ENCODE measurements at places on chromosomes 12 and 14. TPM values are rescaled to one million over a fixed set of nuclear protein-coding genes. Genes with fewer than 3 reads are reported as not detected.
A peak's percentile ranks its signal among the peaks of the same experiment; 100 is the strongest.

DNA sequence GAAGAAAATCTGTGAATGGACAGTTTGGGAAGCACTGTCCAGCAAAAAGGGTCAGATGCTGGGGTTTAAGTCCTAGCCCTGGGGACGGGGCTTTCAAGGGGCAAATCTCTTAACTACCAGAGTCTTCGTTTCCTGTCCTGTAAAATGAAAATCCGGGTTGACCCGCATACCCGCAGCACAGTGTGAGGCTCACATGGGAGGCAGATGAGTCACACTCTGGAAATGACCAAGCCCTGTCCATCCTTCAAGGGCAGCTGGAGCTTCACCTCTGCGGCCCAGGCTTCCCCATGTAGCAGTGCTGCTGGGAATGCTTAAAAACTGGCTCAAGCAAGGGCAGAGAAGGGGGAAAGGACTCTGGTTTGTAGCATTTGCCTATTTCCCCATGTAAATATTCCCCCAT lies 19.0 kb downstream of the FAM181A start:
- DNase-seq, result no peak

Gene POU6F1
- 52.0 TPM for total RNA-seq

DNA sequence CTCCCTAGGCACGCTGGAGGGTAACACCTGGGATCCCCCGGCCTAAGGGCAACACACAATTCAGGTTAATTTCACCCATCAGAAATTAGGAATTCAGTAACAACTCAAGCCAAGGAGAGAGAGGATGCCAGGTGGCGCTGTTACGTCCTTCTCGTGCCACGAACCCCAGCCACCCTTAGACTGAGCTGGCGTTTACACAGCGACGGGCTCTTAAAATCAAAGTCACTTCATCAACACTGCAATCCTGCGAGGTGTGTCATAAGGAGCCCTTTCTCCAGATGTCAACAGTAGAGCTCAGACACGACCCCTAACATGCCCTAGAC lies 110.6 kb upstream of the TMEM132D start:
- DNase-seq, result no peak

DNA sequence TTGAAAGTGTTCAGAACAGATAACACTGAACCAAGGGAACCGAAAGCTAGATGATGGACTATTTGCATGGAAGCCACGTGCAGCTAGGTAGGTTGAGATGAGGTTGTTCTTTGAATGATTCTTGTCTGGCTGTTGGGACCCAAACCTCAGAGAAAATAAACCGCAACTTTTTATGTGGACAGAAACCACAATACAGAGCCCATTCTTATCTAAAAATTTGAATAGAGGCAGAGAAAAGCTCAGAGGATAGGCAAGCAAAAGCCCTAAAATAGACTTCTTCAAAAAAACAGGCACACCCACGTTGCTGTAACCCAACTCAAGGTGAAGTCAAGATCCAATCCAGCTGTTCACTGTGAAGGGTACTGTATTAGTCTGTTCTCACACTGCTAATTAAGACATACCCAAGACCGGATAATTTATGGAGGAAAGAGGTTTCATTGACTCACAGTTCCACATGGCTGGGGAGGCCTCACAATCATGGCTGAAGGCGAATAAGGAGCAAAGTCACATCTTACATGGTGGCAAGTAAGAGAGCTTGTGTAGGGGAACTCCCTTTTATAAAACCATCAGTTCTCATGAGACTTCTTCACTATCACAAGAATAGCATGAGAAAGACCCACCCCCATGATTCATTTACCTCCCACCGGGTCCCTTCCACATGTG lies 353.8 kb downstream of the AACS start:
- DNase-seq, result no peak

Gene CLEC6A
- total RNA-seq, result not detected

GRCh38 chr14:75188520-75189268 lies 12.3 kb upstream of the TMED10 start:
- no peak for DNase-seq

DNA sequence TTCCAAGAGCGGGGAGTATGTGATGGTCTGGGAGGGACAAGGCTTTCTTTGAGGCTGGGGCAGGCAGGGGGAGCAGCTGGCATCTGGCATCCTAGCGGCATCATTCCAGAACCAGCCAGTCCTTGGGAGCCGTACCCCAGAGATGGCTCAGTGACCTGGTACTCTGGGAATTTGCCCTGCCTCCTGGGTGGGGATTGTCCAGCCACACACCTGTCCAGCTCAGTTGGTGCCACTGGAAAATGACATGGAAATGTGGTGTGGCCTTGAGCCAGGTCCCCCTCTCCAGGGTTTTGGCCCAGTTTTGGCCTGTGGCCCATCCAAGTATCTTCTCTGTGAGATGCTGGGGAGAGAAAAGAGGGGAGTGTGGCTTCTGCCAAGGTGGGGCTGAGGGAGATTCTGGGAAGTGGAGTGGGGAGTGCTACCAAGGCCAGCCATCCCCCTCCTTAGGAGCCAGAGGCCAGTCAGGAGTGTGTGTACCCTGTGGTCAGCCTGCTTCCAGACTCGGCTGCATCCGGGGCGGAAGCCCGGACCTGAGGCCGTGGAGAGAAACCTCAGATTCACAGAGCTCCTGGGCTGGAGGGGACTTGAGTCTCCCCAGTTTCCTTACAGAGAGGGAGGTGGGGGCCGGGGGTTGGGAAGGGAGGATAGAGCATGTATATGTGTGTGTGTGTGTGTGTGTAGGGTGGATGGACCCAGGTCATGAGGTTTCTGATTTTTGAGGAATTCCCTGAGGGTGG lies 14.7 kb upstream of the KRT80 start:
- DNase-seq, result no peak

Gene SLC48A1
- 10.2 TPM for total RNA-seq

Gene BHLHE41
- total RNA-seq, result 0.46 TPM

DNA sequence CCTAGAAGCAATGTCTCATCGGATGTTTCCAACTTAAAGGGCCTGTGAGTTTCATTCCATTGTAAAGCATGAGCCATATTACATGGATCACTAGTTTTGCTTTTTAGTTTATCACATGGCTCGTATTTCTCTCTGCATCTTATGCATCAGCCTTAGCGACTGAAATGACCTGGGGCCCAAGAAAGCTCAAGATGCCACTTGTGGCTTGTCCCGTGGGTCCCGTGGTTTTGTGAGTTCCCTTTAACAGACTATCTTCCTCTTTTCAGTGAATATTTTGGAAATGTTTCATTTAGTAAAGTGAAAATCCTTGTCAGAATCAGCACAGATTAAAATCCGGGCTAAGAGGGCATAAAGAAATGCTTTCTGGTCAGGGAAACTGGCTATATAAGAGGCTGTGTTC lies 86.2 kb upstream of the PPM1H start:
- no peak for DNase-seq

GRCh38 chr12:89529738-89530137 lies 3.9 kb upstream of the POC1B start:
- DNase-seq, result no peak

Gene LALBA
- total RNA-seq, result not detected

GRCh38 chr12:23043646-23044045 lies 418.7 kb downstream of the ETNK1 start:
- DNase-seq, result no peak

DNA sequence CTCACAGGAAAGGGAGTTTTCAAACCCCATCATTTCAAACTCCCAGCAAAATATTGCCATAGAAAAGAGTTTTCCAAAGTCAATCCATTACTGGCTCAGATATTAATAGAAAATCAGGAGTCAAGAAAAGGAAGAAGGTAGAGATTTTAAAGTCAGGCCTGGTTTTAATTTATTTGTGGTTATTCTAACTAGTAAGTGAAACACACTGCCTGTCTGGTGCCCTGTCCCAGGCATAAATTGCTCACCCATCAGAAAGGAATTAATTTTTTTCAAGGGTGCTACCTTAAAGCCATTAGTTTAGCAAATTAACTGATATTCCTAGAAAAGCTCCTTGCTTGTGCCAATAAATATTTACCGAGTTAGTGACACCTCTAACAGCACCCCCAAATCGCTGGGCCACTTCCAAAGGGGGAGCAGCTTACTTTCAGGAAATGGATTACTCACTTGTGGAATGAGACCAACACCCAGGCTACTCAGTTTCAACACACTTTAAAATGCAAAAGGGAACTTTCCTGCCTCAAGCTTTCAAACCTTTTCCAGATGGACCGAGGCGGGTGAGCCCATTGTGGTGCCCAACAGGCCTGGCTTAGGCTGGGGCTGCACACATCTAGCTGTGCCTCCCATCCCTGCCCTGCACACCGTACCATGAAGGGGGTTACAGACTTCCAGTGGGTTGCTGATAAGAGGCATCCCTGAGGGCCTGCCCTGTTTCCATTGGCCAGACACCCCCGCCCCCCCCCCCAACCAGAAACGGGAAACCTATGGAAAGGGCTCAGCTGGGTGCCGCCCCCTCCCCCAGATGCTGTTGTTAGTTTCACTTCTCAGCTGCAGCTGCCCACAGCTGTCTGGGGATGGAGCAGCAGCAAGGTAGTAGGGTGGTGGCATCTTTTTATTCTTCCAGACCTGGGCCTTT lies 117.2 kb downstream of the SAMD4A start:
- no peak for DNase-seq

DNA sequence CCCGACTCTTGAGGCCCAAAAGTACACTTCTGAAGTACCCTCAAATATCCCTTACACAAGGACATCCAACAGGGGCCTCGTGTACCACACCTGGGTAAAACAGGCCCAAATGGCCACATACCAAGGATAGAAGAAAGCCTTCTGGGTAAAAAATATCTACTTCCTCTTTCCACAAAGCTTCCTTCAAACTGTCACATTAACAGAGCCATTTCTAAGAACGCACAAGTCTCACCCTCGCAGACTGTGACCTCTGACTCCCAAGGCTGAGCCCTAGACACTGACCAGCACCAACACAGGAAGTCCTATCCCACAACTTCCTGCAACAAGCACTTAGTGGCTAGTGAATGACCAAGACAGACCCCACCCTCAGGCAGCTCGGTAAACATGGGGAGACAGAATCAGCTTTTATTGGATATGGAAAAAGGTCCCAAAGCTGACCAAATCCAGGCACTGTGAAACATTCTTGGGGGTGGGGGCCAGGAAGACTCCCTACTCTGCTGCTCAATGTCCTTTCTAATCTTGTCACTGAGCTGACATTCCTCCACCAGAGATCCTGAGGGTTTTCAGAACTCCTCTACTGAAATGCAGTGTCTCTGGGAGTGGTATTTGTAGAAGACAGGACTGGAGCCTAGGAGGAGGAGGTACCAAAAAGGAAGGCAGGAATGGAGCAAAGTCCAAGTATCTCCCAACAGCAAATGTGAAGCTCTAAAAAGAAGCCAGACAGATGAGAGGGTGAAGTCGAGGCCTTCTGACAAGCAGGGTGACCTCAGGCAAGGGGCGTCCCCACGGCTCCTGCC lies 15.9 kb downstream of the KCTD10 start:
- DNase-seq, result no peak

GRCh38 chr14:78259831-78260230 lies 89.7 kb downstream of the NRXN3 start:
- DNase-seq, result no peak

DNA sequence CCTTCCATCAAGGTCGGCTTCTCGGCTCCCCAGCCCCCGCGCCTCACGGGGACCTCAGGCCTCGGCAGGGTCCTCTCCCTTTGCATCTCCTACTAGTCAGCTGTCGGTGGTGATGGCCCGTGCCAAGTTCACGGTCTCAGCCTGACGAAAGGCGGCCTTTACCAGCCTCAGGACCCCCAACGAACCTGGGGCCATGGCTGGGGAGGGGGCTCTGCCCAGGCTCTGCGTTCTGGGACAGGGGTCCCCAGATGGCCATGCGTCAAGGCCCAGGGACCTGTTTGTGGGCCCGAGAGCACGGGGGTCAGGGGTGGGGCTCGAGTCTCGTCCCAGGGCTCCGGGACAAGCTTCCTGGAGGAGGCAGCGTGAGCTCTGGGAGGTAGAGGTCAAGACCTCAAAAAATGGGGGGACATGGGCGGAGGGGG lies 32.8 kb upstream of the DEGS2 start:
- no peak for DNase-seq

Gene PRIMA1
- total RNA-seq, result not detected

- DNase-seq, result no peak
These were observed 90.6 kb downstream of the ACSS3 start for GRCh38 chr12:81168445-81168844.

DNA sequence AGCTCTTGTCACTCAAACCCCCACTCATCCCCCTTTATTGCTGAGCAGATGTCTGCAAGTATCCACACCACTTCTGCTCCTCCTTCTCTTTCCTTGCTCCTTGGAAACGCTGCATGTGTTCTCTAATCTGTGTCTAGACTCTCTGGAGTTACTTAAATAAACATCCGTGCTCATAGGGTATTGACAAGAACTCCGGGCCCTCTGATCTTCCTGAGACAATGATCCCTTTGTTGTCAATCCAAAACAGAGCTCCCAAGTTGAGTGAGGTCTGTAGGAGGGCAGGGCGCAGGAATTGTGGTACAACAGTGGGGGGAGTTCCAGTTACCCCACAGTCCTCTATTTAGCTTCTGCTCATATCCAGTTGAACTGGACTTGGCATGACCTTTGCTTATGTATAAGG lies 489.0 kb downstream of the SNAPC1 start:
- DNase-seq, result no peak

GRCh38 chr12:67515679-67516340 lies 132.7 kb upstream of the DYRK2 start:
- peak; percentile 40 for DNase-seq

Gene ST8SIA1
- 19.8 TPM for total RNA-seq

All from T-cell (primary cell).